Lung (tissue), 17 donors: ENCODE measurements at places on chromosomes 5 and 9. TPM values are rescaled to one million over a fixed set of nuclear protein-coding genes. Genes with fewer than 3 reads are reported as not detected.

DNA sequence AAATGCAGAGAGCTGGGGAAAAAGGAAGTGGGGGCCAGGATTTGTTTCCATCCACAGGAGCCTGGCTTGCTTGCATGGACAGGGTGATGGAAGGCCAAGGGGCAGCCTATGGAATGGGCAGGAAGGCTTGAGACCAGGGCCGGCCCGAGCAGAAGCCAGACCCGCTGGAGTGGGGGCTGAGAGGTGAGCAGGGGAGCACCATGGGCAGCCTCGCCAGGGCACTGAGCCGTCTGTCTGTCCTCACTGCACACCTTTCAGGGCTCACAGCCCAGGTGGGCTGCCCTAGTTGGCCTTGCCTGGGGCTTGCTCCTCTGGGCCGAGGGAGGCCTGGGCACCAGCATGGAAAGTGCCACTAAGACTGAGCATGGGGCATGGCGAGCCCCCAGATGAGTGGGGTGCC, 58.6 kb upstream of the CNOT6 start:
- no peaks in the 10 kb centered on the region for H3K4me1 ChIP-seq
- H3K27me3 ChIP-seq, result no peaks in the 10 kb centered on the region
- no peak overlapping the region for H3K27ac ChIP-seq

DNA sequence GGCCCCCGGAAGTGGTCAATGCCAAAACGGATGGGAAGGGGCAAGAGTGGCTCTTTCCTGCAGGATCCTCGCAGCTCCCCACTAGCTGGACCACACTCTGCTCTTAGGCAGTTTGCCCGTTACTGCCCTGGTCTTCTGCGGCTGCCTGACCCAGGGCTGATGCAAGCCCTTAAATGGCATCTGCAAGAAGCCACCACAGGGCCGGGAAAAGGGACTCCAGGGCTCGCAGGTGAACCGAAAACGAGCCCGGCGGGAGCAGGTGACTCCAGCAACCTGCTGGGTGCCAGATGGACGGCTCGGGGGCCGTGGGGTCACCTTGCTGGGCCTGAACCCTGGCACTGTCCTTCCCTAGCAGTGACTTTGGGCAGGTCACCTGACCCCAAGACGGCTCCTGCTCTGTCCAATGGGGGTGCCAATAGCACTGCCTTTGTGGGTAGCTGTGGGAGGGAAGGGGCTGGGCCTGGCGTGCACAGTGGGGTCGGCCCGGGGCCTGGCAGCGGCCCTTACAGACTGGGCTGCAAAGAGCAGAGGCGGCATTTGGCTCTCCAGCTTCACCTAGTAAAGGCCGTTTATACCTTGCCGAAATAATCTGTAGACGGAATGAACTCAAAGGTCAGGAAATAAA, 1.3 kb downstream of the TMEM250 start:
- peak overlapping the region; percentile 85 for H3K4me3 ChIP-seq
- peak overlapping the region; percentile 90 for H3K27ac ChIP-seq
- no peak for DNase-seq
- H3K27me3 ChIP-seq, result no peaks in the 10 kb centered on the region
- H3K4me1 ChIP-seq, result peaks cover 12% of the 10 kb centered on the region

Gene ARL14EPL
- total RNA-seq, result not detected

Gene EIF4E1B
- not detected for total RNA-seq

Gene ECM2
- 63.1 TPM for total RNA-seq
